ENCODE measurements at places on chromosomes 1 and 21.

DNA sequence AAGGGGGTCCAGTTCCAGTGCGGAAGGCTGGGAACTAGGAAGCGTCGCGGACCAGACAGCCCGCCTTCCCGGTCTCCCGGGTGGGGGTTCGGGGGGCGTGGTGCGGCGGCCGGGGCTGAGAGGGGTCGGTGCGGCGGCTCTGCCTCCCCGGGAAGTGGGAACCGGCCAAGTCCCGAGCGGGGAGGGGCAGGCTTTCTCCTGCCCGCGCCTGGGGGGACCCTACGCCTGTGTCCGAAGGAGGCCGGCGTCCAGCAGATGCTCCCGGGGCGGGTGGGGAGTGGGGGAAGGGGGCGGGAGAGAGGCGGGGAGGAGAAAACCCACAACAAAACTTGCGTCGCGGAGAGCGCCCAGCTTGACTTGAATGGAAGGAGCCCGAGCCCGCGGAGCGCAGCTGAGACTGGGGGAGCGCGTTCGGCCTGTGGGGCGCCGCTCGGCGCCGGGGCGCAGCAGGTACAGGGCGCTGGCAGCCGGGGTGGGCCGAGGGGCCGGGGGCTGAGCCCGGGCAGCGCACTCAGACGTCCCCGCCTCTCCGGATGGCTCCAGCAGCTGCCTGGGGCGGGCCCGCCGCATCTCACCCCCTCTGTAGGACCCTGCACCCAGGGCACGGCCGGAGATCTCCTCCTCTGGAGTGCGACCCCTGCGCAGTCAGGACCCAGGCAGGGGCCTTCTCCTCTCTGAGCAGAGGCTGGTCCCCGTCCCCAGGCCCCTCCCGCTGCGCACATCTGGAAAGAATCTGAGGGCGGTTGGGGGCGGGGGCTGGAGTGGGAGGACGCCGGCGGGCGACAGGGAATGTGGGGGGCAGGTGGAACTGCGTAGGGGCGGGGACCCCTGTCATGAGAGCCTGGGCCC lies at the start of gene PODN:
PODN (plus strand) TSS at position 355 of the 849 bp plus-strand sequence. CDS start 7,643 bp downstream, outside the sequence.
- peak; percentile 64 for DNase-seq

- no peak for DNase-seq
Observed at GRCh38 chr1:112625696-112626095, 6.1 kb downstream of the CAPZA1 start.

DNA sequence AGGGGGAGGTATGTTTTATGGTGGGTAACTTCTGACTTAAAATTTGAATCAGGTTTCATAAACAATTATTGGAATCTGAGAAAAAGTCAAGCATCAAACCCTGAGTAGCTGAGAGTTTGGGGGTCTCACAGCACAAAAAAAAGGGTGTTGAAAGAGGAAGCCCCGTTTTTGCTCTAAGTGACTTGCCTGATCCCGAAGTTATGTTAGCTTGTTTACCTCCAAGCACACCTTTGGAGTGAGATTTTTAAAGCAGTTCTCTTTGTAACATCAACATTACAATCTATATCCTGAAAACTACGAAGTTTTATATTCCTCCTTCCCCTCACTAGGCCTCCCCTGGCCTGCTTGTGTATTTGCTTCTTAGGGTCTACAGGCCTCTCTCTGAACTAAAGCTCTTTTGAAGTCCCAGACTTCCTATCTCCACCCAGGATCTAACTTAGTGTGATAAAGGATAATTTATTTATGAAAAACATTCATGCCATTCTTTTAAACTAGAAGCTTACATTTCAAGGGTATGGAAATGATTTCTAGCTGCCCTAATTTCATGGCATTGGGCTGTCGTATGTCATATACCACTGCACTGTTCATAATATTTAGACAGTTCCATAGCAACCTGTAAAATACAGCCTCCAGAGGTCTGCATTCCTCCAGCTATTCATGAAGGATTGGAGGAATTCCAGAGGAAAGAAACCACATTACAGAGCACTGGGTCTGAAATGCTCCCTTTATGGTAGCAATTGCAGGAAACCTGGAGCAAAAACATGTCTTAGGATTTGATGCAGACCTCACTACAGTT lies 36.1 kb upstream of the RGS1 start:
- no peak for DNase-seq

GRCh38 chr1:70866542-70867264 lies 180.9 kb downstream of the PTGER3 start:
- DNase-seq: no peak

GRCh38 chr1:186903374-186904136 lies 74.8 kb downstream of the PLA2G4A start:
- DNase-seq: no peak

DNA sequence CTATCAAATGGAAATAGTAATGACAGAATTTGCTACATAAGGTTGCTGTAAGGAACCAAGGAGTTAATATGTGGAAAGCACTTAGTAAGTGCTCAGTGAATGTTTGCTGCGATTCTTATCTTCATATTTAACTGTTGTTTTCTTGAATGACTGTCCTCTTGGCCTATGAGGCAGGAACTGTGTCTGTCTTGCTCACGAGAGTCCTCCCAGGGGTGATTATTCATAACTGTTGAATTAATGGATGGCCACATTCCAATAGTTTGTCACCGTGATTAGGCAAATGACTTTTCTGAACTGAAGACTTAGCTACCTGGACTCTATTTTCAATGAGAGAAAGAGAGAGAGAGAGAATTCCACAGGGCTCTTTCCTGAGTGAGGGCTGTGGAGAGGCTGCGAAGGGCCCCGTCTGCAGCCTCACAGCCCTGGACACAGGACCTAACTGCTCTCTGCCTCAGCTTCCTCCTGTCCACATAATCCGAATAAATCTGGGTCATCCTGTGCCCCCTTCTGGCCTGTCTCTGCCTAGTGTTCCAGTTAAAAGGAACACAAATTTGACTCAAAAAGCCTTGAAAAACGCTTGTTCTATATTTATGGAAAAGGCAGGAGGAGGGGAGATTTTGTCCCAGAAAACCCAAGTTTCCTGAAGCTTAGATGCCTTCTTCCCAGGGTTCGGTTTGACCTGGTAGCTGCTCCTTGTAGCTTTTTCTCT lies 8.5 kb downstream of the EDN2 start:
- DNase-seq: no peak

DNA sequence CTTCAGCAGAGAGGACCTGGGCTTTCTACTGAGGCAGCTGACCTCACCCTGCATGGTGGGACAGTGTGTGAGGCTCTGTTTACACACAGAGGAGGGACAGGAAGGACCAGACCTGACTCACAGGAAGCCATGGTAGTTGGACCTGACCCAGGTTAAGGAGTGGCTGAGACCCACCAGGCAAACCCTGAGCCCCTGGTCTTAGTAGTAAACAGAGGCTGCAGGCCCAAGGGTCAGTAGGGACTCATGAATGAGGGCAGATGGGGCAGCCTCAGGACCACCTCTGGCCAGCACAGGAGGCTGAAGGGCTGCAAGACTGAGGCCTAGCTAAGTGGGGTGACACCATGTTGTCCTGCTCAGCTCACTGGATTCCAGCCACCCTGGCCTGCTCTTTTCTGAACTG lies 273.2 kb downstream of the GRIK3 start:
- DNase-seq: no peak

Data from ecto neural progenitor cell (in vitro differentiated cells).